ENCODE measurements at places on chromosomes 4 and X.

GRCh38 chr4:185846505-185847150 lies 34.6 kb upstream of the SORBS2 start:
- DNase-seq = no peak

DNA sequence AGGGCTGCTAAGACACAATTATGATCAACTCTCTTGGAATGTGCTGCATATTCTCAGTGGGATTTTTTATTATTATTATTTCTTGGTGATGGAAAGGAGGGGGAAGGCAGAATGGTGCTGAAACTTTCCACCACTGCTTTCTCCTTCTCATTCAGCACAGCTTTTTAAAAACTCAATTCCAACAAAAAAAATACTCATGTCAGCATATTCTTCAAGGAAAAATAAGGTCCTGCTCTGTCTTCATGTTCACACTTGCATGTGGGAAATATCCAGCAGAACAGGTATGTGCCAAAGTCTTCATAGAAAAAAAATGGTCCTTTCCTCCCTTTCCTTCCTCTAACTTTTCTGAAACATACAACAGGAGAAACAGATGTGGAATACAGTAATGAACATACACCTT lies 144.0 kb upstream of the ADAMTS3 start:
- DNase-seq = no peak

GRCh38 chrX:13786048-13786447 lies 30.8 kb downstream of the GPM6B start:
- no peak for DNase-seq

DNA sequence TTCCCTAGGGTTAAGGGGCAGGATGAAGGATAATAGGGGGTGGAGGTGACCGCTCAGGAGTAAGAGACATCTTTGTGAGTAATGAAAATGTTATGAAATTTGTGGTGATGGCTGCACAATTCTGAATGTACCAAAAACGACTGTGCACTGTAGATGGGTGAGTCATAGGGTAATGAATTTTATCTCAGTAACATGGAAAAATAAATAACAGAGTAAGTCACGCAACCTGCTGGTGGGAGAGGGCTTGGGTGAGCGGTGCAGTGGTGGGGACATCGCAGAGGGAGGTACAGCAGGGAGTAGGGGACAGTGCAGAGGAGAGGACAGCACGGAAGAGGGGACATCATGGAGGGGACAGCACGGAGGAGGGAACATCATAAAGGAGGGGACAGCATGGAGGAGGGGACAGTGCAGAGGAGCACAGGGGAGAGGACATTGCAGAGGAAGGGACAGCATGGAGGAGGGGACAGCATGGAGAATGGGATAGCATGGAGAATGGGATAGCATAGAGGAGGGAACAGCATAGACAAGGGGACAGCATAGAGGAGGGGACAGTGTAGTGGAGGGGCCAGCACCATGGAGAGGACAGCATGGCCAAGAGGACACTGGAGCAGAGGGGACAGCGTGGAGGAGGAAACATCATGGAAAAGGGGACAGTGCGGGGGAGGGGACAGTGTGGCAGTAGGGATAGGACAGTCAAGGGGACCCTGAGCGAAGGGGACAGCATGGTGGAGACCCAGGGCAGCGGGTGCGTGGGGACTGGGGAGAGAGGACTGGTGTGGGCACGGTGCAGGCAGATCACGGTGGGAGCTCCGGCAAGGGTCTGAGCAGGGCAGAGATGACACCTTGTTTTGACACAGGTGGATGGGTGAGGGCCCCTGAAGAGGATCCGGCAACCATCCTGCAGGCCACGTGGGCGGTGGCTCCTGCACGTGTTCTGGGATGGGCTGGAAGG lies 68.5 kb upstream of the MXD4 start:
- no peak for DNase-seq

DNA sequence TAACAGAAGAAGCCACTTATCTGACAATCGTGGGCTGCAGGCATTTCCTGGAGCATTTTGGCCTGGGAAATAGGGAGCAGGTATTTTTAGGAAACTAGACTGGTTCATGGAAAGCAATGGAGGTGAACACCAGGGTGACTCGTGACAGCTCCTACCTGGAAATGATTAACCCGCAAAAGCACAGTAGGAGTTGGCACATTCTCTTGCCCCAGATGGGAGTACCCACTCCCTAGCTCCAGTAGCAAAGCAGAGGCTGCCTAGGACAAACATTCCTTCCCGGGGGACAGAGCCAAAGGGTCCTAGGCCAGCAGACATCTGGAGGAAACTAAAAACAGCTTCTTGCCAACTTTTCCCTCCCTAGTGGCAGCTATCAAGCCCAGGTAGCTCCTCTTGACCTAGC lies 29.0 kb downstream of the RTL5 start:
- DNase-seq = no peak

DNA sequence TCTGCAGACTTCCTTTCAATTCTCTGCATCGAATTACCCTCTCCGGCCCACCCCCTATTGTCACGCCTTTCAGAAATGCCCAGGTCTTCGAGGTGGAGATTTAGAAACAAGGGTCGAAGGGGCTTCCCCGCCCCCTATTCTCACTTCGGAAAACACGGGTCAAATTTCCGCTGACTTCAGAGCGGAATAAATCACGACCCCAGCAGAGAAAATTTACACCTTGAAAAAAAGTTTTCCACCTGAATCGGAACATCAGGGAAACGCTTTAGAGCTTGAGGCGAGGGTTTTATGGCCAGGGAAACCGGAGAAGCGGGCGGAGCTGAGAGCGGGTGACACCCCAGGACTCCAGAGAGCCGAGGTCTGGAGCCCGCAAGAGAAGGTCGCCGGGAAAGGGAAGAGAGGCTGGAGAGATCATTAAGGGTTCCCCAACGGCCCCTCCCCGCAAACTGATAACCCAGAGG lies 1.6 kb downstream of the SHISA3 start:
- no peak for DNase-seq

GRCh38 chr4:96016634-96017299 lies 176.9 kb downstream of the PDHA2 start:
- DNase-seq = no peak

GRCh38 chr4:37678624-37679023 lies 7.6 kb downstream of the RELL1 start:
- DNase-seq = no peak

- no peak for DNase-seq
These were observed 82.3 kb upstream of the OGT start for GRCh38 chrX:71450433-71451106.

GRCh38 chr4:79267671-79268070 lies 58.2 kb downstream of the NAA11 start:
- DNase-seq = no peak

DNA sequence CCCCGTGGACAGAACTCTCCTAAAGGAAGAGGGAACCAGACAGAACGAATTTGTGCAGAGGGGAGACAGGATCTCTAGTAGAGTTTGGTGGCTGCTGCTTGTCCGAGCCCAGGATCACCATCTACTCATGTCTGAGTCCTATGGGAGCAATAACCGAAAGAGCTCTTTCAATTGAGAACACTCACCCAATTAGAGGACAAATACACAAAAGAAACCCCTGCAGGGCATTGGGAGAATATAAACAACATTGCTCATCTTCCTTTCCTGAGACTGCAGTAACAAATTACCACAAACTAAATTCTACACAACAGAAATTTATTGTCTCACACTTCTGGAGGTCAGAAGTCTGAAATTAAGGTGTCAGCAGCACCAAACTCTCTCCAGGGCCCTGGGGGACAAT lies 65.6 kb downstream of the SPINK2 start:
- DNase-seq = no peak

DNA sequence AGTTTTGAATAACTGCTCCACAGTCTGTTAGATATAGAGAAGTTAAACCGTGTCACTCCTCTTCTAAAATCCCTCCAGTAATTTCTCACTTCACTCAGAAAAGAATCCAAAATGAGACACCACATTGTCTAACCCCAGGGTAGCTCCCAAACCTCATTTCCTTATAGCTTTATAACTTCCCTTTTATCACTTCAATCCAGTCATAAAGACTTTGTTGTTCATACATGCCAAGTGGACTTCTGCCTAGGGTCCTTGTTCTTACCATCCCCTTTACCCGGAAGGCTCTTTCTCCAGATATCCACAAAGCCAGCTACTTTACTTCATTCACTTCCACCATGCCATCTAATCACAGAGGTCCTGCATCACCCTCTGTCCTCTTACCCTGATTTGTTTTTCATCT lies 156.2 kb downstream of the GABRB1 start:
- no peak for DNase-seq

DNA sequence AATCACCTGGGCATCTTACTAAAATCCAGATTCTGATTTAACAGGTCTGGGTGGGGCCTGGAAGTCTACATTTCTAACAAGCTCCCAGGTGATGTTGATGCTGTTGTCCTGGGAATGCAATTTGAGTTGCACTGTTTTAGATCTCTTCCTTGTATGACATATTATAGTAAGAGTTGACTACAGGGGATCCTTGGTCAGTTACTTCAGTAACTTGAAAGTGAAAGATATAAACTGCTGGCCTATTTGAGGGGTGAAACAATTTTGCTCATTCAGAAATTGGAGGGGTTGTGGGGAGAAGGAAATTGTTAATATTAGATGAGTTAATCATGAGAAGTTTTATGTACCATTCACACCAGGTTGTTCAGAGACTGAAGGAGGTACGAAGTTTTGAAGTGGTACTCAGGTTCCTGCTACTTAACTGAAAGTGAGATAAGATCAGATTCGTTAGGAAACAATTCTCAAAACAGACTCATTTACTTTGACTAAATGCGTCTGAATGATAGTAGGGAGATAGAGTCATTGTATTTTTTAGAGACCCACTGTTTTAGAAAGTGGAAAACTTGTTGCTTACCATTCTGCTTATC lies 12.5 kb downstream of the SH2D1A start:
- DNase-seq = no peak

- no peak for DNase-seq
These were observed 298.3 kb downstream of the IL1RAPL2 start for GRCh38 chrX:104864296-104864695.

- DNase-seq = no peak
These were observed 160.2 kb downstream of the NHS start for GRCh38 chrX:17535229-17535628.

DNA sequence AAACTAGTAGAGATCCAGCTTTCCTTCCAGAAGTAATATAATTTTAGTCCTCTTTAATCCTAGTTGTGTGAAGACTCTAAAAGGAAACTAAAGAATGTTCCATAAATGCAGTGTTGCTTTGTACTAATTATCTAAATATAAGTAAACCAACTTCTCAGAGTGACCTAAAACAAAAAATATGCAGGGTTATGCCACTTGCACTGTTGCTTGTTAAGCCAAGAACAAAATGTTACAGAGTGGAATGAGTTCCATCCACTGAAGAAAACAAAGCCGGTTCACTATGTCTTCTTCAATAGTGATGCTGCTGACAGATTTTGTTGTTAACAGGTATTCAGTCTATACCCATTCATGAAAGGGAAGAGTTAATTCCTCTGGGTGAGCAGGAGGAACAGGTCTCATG lies 252.0 kb upstream of the DIAPH2 start:
- no peak for DNase-seq

Data from NCI-H524 treated with DMSO at 0.1 percent for 48 hours (cell line).